Stimulated activated CD4-positive, alpha-beta T cell treated with anti-CD3 and anti-CD28 coated beads, Interleukin-4, amount 100 ng/mL, for 1 hour (primary cell): ENCODE measurements at places on chromosomes 11 and 22.

DNA sequence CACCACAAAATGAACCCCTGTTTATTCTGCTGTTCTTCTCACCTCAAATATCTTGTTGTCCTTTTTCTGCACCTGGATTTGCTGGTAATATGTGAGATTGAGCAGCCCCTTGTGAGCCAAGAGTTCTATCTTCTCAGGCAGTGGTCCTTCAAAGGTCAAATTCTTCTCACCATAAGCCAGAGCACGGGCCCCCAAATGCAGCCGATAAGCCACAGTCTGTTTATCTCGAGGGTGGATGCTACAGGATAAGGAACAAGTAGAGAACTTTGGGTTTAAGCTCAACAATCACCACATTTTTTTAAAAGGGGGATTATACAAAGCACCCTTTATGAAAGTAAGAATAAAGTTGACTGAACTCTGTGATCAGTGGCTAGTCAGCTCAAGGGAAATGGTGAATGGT lies 15.8 kb downstream of the TBRG1 start:
- no peak for DNase-seq

DNA sequence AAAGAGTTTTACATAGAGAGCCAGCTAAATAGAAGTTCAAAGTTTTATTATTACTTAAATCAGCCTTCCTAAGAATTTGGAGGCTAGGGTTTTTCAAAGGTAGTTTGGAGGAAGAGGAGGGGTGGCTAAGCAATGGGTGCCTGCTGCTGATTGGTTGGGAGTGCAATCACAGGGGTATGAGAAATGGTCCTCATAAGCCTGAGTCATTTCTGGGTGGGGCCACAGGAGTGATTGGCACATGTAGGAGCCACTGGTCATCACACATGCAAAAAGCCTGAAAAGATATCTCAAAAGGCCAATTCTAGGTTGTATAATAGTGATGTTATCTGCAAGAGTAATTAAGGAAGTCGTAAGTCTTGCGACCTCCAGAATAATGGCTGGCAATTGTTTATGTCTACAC lies 12.9 kb downstream of the OR51L1 start:
- no peak for DNase-seq

DNA sequence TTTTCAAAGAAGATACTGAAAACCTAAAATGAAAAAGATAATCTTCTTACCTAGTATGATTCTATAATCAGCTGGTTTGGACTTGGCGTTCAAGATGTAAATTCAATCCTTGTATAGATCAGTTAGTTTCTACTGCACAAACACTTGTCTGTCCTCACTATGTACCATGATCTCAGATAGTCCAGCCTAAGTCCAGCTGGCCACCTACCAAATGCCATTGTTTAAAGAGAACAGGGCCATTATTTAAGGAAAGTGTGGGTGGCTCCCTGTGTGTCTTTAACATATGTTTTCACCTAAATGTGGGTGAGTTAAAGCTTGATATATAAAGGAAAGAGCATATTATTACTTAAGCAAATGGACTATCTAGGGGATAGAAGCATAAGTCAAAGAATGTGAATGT lies 38.6 kb downstream of the BLID start:
- DNase-seq, result no peak

GRCh38 chr22:33380789-33381530 lies 322.8 kb upstream of the SYN3 start:
- DNase-seq, result no peak

DNA sequence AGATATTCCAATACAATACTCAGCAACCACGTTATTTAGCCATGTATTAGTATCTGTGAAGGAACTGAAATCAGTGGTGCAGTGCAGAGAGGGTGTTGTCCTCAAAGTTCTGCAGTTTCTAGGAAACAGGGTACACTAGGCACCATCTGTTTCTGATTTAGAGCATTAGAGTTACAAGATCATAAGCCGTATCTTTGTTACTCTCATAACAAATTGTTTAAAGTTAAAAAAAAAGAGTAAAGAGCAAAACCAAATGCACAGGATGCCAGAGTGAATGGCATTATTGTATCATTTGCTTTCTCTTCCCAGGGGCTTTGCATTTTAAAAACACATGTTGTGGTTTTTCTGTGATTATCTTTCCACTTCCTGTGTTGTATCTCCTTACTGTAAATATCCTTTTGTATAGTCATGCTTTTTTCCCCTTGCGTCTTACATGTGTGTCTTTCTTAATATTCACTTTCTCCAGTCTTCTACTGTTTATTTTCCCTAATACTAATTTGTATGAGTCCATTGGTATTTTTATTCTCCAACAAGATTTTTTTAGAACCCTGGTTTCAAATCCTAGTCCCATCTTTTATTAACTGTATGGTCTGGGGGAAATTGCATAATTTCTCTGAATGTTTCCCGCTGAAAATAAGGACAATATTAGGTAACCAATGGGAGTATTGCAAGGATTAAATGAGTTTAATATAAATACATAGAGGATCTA lies 15.2 kb upstream of the NUP160 start:
- DNase-seq, result no peak

- no peak for DNase-seq
These were observed 769.8 kb downstream of the METTL15 start for GRCh38 chr11:28878025-28878424.

GRCh38 chr22:32775957-32776356 lies 25.5 kb upstream of the TIMP3 start:
- DNase-seq, result no peak

DNA sequence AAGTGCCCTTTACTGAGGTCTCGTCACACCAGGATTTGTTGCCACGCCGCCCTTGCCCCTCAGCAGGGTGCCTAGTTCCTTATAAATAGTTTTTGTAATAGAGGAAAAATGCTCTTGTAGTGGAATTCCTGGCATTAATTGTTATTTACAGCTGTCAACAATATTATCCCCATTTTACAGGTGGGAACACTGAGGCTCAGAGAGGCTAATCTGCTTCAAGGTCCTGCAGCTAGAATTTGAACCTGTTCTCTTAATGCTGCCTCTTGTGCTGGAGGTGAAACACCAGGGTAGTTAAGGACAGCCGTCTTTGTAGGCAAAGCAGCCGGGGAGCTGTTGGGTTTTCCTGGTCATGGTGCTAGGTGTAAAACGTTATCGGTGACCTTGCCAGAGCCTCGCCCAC lies 100.8 kb upstream of the ASPHD2 start:
- DNase-seq, result no peak

DNA sequence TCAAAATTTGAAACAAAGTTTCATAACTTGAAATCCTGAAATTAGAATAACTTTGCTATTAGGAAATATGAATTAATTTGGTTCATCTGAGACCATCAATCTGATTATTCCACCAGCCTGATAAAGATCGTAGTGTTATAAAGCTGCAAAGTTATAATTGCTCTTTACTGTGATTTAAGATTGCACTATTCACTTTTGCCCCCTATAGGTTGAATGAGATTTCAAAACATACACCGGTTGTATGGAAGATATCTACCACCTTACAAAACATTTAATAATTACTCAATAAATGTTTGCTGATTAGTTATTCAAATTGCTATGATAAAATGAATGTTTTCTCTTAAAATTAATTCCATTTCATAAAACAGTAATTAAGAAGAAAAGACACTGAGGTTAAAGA lies 26.1 kb downstream of the APIP start:
- no peak for DNase-seq

GRCh38 chr11:128052912-128053641 lies 534.3 kb downstream of the ETS1 start:
- DNase-seq, result no peak
